ENCODE measurements at places on chromosomes 16 and 17.
A peak's percentile ranks its signal among the peaks of the same experiment; 100 is the strongest.

DNA sequence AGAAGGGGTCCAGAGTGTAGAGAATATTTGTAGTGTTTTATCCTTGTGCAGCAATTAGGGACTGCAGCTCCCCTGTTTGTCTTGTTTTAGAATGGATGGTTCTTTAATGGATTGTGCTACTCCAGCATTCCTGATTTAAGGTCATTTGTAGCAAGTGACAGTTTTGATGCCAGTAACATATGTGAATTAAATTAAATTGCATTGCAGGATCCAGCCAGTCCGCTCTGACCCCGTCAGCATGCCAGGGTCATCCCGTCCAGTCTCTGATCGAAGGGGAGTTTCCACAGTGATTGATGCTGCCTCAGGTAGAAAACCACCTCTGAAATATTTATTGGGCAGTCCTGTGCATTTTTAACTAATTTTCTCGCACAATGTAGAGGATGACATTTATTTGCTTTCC, 315.4 kb upstream of the TBX2 start:
- no peak for DNase-seq

DNA sequence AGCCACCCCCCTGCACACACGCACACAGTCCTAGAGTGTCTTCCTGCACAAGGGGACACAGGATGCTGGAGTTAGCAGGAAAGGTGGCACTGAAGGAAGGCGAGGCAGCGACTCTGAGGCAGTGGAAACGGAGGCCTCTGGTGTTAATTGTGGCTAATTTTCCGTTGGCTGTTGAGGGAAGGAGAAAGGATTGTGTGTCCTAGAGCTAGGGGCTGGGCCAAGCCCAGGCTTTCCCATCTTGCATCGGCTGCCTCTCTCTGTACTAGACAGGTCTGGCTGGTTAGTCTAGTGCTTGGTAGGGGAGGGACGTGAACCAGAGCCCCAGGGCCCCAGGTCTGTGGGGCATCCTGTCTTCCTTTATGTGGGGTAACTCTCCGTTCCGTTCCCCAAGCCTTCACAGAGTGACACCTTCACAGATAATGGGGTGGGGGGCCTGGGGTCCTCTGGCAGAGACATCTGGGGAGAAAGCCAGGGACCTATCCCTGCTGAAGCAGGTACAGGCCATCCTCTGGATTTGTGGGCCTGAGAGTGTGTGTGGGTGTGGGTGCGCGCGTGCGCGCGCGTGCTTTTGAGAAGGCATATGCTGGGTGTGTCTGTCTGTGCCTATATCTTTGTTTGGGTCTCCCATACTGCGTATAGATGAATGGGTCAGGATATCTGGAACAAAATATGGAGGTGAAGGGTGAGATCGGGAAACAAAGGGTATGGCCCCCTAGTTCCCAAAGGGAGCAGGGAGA, at the start of gene CHD3:
Gene CHD3 (plus strand): TSS at position 606 of the 737 bp plus-strand sequence. CDS start 212 bp downstream, outside the sequence.
- DNase-seq = no peak

DNA sequence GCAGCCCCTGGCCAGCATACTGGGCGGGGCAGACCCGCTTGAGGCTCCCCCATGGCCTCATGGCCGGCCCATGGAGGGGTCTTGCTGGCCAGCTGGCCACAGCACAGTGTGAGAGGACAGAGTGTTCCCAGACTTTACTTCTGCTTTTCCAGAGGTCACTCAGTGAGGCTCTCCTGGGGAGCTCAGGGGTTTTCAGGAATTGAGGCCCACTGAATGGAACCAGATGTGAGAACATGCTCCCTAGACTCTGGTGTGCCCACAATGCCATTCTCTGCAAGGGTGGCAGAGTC, 21.2 kb downstream of the ATP6V0D1 start:
- DNase-seq = no peak

- no peak for DNase-seq
Observed at GRCh38 chr17:48054238-48055185, 6.4 kb downstream of the NFE2L1 start.

DNA sequence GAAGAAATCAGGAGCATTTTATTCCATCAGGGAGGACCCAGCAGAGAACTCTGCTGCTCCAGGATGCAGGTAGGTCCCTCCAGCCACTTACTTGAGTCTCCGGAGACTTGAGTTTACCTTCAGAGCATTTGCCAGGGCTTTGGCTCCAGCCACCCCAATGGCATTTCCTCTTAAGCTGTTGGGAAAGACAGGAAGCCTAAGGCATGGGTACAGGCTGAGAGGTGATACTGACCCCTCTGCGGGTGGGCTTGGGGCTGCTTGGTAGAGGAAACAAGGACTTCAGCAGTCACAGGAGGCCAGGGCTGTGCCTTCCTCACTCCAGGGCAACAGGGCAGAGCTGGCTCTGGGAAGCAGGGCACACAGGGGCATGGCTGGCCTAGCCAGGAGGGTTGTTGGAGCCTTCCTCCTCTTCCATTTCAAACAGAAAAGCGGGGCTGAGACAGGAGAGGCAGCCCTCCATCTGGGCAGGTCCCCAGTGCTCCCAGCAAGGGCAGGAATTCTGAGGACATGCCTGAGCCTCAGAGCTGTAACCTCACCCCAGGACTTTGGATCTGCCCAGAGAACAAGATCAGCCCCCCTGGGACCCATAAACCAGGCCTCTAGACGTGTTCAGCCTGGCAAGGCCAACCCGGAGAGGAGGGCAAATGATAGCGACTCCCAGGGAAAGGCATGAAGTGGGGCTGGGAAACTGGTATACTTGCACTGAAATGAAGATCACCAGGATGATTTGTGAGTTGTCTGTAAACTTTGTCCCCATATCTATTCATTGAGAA, 34.4 kb downstream of the NLRC3 start:
- no peak for DNase-seq

GRCh38 chr16:81431554-81432353, 12.9 kb upstream of the CMIP start:
- no peak for DNase-seq

DNA sequence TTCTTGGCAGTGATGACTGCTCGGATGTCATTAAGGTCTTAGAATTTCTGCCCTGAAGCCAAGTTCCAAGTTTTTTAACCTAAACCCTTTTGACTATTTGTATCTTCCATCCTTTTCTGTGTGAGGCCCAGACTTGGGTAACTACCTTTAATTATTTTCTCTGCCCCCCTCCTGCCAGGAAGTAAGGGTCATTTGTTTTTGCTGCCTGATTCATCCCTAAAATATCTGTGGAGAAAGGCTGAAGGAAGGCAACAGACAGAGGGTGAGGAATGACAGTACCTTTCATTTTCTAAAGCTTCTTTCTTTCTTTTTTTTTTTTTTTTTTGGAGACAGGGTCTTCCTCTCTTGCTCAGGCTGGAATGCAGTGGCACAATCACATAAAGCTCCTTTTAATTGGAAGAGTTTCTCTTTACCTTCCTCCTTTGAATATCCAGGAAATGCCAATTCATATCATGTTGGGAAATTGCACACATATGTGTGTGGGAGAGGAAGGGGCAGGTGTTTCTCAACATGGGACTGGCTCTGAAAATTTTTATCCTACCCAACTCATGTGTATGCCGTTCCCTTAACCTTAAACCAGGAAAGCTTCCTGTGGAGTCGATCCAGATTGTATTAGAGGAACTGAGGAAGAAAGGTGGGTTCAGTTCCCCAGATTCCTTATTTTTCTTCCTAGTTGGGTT, 957 bp downstream of the VPS25 start:
- no peak for DNase-seq

DNA sequence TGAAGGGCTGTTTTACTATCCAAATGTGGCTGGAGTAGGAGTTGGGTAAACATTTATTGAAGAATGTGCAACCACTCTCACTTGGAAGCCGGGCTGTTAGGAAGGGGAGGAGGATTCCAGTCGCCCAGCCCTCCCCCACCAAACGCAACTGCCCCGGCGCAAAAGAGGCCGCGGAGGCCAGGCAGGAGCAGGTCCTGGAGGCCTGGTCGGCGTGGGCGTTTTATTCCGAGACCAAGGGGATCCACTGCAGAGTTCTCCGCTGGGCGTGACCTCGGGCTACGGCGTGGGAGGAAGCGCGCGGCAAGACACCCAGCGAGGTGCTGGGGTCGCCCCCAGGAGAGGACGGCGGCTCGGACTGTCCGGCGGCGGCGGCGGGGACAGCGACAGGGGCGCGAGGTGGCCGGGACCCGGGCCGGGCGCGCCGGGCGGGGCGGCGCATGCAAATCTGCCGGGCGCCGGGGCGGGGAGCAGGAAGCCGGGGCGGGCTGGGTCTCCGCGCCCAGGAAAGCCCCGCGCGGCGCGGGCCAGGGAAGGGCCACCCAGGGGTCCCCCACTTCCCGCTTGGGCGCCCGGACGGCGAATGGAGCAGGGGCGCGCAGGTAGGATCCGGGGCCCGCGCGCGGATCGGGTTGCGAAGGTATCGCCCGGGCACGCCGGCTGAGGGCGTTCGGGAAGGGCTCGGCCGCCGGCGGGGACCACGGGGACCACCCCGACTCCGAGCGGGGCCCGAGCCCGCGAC, at the start of gene IL4R:
Gene IL4R (plus strand): TSS at position 553 of the 739 bp plus-strand sequence. CDS start 26,230 bp downstream, outside the sequence.
- peak; percentile 50 for DNase-seq

GRCh38 chr16:66834746-66835145, 4.0 kb upstream of the NAE1 start:
- DNase-seq = no peak

DNA sequence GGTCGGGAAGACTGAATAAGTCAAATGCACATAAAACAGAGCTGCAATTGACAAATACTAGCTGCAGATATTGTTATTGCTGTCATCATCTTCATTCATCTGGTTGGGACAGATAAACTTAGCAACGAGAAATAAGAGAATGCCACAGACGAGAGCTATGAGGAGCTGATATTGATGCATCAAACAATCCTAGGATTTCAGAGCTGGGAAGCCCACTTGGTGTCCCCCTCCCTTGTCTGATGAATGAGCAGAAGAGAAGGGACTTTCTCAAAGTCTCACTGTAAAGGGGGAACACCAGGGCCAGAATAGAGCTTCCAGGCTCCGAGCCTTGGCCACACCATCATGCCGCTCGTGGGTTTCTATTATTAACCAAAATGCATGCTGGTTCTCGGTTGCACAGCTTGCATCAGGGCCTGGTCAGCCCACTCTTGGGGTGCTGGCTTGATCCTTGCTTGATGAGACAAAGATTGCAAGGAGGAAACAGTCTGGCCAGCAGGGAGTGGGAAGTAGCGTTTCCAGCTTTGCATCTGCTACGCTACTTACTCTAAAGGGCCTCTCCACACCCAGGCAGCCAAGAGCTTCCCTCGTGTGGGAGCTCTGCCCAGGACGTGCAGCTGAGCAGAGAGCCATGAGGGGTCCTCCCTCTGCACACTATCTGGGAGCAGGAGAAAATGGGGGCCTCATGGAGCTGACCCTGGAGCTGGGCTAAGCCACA, 28.4 kb upstream of the EMP2 start:
- DNase-seq = no peak

DNA sequence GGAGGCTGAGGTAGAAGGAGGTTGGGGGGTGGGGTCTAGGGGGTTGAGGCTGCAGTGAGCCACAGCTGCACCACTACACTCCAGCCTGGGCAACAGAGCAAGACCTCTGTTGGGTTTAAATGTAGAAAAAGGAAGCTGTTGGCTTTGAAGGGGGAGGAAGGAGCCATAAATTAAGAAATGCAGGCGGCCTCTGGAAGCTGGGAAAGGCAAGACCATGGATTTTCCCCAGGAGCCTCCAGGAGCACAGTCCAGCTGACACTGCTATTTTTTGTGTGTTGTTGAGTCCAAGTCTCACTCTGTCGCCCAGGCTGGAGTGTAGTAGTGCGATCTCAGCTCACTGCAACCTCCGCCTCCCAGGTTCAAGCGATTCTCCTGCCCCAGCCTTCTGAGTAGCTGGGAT, 15.9 kb downstream of the LITAF start:
- DNase-seq = no peak

DNA sequence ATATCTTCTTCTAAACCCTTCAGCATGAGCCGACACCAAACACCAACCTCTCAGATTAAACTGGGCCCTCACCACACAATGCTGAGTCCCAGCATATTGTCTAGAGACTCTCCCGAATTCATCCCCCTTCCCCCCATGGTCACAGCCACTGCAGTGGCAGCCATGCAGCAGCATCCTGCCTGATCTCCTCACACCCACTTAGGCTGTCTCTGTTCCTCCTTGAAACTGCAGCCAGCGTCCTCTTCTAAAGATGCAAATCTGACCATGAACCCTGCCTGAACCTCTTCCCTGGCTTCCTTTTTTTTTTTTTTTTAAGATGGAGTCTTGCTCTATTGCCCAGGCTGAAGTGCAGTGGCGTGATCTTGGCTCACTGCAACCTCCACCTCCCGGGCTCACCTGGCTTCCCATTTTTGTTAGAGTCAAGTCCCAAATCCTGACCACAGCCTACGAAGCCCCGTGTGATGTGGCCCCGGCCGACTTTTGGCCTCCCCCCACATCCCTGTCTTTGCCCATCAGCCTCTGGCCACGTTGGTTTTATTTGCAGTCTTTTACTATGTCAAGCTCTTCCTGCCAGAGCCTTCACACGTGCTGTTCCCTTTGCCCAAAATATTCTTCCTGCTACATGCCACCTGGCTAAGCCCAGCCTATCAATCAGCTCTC, 2.8 kb downstream of the FA2H start:
- DNase-seq = no peak

- DNase-seq = no peak
Observed at GRCh38 chr16:88897696-88898425, 31.4 kb upstream of the PABPN1L start.

DNA sequence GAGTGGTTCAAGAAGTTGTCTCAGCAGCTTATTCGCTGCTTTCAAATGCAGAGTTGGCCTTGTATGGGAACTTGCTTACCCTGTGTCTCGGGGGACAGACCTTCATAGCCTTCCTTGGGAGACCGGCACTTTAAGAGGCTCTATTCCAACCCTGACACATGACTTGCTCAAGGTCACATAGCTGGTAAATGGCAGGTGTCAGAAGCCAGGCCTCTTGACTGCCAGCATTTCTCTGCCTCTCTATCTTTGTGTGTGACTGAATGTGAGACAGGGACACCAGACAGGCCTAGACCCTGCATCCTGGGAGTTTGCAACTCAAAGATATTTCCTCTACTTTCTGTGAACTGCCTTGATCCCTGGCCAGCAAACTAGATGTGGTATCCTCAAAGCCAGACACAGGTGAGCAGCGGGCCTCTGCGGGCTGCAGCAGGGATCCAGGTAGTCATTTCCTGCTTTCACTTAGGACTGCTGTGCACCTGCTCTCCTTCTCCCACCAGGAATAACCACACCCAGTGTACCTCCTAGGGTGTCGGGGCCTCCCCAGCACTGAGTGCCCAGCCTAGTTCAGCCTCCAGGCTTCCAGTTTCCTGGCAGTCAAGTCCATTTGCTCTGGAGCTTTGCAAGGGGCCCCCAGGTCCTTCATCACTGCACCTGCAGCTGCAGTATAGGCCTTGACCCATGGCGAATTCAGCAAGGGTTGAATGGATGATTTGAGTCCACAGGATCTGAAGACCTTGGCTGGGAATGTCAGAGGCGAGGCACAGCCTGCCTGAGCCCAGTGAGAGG, 116.6 kb upstream of the TNRC6C start:
- DNase-seq = no peak

All from CD8-positive, alpha-beta memory T cell (primary cell).